SK-N-SH (cell line): ENCODE measurements at places on chromosomes 5 and 9. TPM values are rescaled to one million over a fixed set of nuclear protein-coding genes. Genes with fewer than 3 reads are reported as not detected.

Gene RGS7BP
- not detected in 2 replicates for polyA plus RNA-seq

Gene TAF1L
- 0.02 TPM in 1 of 2 replicates, not detected in the other for polyA plus RNA-seq

Gene GHR
- polyA plus RNA-seq: 0.02 and 0.03 TPM in 2 replicates

Gene PCDHB11
- polyA plus RNA-seq: 0.41 and 0.61 TPM in 2 replicates

Gene CDHR2
- 0.02 TPM in 1 of 2 replicates, not detected in the other for polyA plus RNA-seq
